ENCODE measurements at places on chromosomes 7 and 10.

GRCh38 chr10:86345859-86346798, 20.5 kb downstream of the GRID1 start:
- DNase-seq, result no peak

- DNase-seq, result no peak
Measured at GRCh38 chr7:90593205-90593604, 2.9 kb upstream of the CDK14 start.

- DNase-seq, result peak; percentile 97
Measured at GRCh38 chr7:130440527-130441365, at the start of gene CEP41. CEP41 (minus strand) TSS chr7:130441016; CDS start chr7:130440966, 50 bp downstream.

DNA sequence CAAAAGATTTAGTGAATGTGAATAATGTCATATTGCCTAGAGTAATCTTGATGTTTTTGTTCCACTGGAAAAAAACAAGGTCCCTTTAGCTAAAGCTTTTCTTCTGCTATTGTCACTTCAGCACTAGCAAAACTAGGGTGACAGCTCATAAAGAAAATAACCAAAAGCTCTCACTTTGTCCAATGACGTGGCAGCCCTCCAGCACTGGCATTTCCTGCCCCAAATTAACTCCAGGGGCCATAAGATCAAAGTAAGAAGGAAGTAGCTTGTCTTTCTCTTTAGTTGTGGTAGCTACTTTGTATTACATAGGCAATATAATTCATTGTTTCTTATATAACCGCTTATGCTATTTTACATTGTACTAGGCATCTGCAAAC, 47.3 kb downstream of the LRRN3 start:
- peak; percentile 56 for DNase-seq

- no peak for DNase-seq
Measured at GRCh38 chr7:95470452-95470851, 15.3 kb upstream of the ASB4 start.

DNA sequence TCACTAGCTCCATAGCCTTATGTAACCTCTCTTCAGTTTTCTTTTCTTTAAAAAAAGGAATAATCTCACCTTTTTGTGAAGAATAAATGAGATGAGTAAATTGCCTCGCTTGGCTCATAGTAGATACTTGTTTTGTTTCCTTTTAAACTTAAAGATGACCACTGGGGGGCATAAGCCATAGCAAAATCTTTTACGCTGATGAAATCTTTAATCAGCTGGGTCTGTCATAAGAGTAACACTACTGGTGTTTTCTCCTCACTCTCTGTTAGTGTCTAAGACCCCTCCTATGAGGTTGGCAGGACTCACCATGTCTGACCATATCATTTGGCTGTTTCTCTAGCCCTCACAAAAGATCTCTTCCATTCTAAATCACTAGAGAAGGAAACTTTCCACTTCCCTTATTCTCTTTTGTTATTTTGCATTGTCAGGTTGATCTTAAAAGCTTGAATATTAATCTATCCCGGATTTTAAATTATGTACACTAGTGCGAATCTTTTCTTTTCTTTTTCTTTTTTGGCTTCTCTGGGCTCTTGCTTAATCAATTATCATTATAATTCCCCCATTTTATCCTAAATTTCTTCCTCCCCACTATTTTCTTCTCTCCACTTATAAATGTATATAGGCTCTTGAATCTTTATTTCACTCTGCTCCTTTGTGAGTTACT, 12.5 kb downstream of the STAG3 start:
- DNase-seq, result no peak

- no peak for DNase-seq
Measured at GRCh38 chr10:1178506-1178905, 122.3 kb downstream of the WDR37 start.
